Suprapubic skin (tissue), 4 donors: ENCODE measurements at places on chromosomes 1 and 21. TPM values are rescaled to one million over a fixed set of nuclear protein-coding genes. Genes with fewer than 3 reads are reported as not detected.

The TTC22 gene
- total RNA-seq = 59.7 TPM

The SH2D5 gene
- total RNA-seq = not detected

The SYF2 gene
- total RNA-seq = 50.1 TPM

The PROK1 gene
- not detected for total RNA-seq

The KCNN3 gene
- total RNA-seq = 0.40 TPM

The ZNF683 gene
- not detected for total RNA-seq

DNA sequence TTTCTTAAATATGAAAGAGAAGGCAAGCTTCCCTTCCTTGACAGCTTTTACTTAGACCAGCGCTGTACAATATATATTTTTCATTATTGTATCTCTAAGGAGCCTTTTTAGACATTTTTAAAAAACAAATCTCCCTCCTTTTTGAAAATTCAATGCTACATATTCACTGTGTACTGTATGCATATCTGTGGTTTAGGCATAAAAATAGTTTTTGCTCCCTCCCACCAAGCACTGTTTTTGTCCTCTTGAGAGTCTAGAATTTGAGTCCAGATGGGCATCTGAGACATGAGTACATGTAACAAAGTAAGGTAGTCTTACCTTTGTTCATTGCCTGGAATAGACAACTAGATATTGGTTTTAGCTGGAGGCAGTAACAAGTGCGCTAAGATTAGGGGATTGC is 488.5 kb upstream of the RUNX1 start:
- no peak for DNase-seq

DNA sequence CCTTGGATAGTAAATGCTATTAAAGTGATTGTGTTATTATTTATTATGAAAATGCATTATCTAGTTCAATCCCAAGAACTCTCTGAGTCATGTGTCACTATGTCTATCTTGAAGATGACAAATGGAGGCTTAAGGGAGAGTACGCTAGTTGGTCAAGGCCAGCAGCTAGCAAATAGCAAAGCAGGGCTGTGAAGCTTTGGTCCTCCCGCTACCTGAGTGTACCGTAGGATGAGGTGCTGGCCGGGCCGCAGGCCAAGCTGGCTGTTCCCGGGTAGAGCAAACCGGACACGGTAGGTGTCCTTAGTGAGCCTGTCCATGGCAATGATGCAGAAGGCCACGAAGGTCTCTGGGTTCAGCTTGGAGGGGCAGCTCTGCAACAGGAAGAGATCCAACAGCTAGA is 9.3 kb downstream of the CYB5RL start:
- no peak for DNase-seq

GRCh38 chr1:243542739-243543415 is 287.0 kb downstream of the SDCCAG8 start:
- no peak for DNase-seq

- no peak for DNase-seq
Observed at GRCh38 chr21:29306920-29307319, 8.2 kb downstream of the BACH1 start.

DNA sequence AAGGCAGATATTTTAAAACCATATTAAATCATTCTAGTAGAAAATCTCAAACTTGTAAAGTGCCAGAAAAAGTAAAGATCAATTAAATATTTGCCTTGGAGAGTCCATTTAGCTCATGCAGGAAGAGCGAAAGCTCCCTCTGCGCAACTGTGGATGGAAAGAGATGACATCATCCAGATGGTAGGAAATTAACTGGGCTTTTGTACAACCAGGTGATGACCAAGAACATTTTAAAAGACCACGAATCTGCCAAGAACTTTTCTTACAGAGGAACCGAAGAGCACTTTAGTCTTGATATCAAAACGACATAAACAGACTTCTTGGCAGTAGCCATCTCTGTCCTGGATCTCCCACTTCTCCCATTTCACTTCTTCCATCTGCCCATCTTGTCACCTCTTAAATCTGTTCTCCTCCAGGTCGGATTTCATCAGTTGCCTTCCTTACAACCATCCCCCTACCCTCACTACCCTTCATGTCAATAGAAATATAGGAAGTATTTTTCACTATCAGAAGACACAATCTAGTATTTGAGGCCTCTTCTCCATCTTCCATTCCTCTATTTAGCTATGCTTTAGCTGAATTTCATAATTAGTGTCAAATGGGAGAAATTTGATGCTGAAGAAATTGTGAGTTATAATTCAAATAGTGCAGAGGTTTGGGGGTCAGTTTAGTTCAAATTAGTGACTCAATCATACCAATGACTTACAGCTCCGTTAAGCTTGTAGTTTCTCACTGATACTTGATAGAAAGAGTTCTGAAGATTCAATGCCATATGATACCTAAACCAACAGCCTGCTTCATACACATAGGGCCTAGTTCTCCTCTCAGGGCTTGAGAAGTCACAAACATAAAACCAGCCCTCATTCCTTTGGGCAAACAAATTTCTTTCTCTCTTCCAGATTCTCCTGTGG is 22.0 kb upstream of the DNASE2B start:
- DNase-seq = no peak

GRCh38 chr1:230717251-230717650 is 3.3 kb upstream of the AGT start:
- no peak for DNase-seq

- no peak for DNase-seq
Observed at GRCh38 chr1:44220001-44220751, 6.9 kb downstream of the DMAP1 start.

GRCh38 chr21:45043541-45044020 is 30.8 kb upstream of the ADARB1 start:
- DNase-seq = no peak

GRCh38 chr1:234531151-234531635 is 52.2 kb upstream of the TARBP1 start:
- DNase-seq = peak; percentile 89

DNA sequence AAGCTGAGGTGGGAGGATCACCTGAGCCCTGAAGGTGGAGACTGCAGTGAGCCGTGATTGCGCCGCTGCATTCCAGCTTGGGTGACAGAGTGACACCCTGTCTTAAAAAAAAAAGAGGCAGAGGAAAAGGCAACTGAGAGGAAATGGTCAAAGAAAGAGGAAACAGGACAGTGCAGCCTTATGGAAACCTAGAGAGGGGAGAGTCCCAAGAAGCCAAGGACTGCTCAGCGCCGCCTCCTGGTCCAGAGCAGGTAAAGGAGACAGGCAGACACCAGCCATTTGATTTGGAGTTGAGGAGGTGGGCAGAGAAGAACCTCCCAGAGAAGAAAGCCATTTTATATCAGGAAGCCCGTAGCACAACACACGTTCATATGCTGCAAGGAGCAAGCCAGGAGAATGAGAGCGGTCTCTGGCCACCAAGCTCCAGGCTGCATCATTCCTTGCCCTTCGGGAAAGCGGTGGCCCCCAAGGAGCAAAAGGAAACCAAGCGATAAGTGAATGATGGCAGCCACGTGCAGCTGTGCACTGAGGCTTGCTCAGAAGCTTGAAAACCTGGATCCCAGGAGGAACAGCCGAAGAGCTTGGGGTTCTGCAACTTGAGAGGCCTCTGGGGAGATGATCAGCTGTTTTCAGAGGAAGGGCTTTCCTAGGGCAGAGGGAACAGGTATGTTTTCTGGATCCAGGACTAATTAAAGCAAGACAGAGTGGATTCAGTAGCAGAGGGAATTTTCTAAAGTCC is 33.7 kb downstream of the LRRC42 start:
- DNase-seq = no peak

DNA sequence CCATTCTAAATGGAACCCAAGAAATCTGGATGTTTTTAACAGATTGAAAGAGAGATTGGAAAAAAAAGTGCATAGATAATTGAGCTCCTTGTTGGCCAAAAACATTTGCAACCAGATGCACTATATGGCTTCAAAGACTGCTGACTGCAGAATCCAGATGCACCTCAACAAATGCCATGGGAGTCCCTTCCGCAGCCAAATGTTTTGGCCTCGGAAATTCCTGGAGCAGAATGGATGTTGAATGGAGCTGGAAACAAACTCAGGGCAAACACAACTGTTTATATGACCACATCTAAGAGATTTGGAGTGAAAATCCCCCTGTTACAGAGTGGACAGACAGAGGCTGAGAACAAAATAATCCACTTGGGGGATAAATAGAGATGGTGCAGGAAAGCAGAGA is 285.0 kb upstream of the NFIA start:
- no peak for DNase-seq

- no peak for DNase-seq
Observed at GRCh38 chr1:181493166-181493565, 9.8 kb downstream of the CACNA1E start.

- no peak for DNase-seq
Observed at GRCh38 chr1:58739856-58740466, 40.1 kb upstream of the MYSM1 start.

DNA sequence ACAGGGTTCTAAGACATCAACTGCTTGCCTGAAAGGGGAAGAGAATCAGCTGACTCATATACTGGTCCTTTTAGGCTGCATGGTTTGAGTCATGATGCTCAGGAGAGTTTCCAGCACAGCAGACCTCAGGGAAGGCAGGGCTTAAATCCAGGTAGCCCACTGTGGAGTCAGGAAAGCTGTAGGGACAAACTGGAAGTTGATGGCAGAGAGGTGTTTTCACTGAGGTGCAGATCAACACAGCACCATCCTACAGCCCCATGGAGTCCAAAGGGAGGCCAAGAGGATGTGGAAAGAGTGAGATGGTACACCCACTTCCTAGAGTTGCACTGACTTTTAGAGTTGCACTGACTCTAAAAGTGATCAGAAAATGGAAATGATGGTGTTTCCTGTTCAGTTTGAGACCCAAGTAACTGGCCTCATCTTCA is 252.4 kb upstream of the DUSP10 start:
- DNase-seq = no peak

GRCh38 chr1:4805987-4806386 is 151.6 kb downstream of the AJAP1 start:
- no peak for DNase-seq

DNA sequence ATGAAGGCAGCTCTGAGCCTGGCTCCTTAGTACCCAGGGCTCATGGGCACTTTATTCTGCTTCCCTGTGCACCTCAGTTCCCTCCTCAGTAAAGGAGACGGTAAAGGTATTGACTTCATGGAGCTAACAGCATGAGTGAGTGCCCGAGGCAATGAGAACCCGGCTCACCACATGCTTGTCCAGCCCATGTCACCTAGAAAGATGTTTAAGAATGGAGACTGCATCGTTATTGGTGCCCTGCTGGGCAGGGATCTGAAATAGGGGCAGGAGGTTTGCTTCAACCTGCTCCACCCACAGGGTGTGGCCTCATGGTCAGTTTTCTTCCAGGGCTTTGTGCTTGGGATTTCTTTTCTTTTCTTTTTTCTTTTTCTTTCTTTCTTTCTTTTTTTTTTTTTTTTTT is 7.0 kb upstream of the KCNE1 start:
- DNase-seq = no peak

- DNase-seq = no peak
Observed at GRCh38 chr1:164660412-164660772, 101.4 kb downstream of the PBX1 start.

GRCh38 chr1:81296601-81297000 is 504.1 kb upstream of the ADGRL2 start:
- no peak for DNase-seq

DNA sequence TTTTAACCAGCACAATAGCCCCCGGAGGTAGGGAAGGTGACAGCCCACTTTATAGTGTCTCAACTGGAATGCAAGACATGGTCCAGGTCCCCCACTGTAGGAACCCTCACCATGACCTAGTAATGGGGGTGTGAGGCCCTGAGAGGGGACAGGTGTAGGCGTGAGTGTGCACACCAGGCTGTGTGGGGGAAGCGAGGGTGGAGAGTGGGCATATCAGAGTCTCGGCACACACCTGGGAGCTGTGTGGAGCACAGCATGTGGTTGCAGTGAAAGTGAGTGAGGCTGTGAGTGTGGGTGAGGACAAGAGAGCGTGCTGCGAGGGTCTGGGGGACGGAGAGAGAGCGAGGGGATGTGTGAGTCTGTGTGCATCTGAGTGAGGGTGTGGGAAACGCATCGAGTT is 17.1 kb upstream of the RSPO1 start:
- no peak for DNase-seq

GRCh38 chr1:88961647-88962275 is 30.7 kb downstream of the KYAT3 start:
- no peak for DNase-seq

DNA sequence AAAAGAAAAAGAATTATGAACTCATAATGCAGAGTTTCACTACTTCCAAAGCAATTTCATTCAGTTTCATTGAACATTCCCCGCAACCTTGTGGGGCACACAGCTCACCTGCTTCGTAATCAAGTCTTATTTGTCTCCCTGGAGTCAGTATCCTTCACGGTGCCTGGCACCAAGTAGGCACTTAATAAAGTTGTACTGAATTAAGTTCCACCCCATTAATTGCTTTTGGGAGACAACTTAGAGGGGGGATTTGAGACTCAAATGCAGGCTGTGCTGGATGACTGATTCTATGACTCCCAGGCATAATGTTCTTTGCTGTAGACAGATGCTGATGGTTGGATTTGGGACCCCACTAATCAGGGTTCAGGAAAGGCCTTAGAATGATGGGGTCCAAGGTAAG is 6.5 kb upstream of the ID3 start:
- DNase-seq = no peak

DNA sequence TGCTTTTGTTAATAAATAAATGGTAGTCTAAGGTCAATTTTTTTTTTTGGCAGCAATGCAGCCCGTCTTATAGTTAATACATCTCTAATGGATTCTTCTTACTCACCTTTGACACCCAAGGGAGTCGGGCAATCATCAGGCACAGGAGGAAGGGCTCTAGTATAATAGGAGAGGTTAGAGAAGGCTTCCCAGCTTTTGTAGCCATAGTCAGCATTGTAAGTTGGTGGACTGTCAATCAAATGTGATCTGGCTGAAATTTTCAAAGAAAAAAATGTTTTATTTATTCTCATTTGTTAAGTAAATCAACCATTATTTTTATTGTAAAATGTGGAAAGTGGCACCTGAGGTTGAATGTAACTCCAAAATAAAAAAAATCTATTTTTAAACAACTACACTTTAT is 2.1 kb downstream of the PTGS2 start:
- DNase-seq = no peak

- no peak for DNase-seq
Observed at GRCh38 chr21:46474382-46474781, 15.7 kb downstream of the DIP2A start.

- no peak for DNase-seq
Observed at GRCh38 chr1:29136391-29136915, 12.8 kb upstream of the TMEM200B start.

GRCh38 chr21:26397545-26397944 is 175.5 kb downstream of the CYYR1 start:
- DNase-seq = no peak

DNA sequence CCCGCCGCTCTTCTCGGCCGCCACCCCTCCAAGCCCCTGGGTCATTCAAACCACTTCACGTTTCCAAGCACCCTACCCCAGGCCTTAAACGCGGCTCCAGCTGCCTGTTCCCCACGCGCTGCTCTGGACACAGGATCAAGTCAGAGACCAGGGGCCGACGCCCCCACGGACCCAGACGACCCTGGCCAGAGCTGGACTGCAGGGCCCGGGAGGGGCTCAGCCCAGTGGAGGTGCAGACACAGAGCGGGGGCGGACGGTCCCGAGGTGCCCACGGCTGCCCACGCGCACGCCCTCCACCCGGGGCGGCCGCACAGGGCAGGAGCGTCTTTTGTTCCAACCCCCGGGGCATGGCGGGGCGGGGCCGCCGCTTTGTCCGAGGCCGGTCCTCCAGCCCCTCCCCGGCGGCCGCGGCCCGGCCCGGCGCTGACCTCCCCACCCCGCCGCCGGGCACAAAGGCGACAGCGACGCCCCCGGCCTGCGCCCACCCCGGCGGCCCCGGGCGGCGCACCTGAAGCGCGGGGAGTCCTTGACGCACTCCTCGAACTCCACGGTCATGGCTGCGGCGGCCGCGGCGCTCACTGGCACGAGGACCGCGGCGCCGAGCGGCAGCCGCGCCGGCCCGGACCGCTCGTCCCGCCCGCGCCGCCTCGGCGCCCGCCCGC is 338 bp downstream of the ACAP3 start:
- no peak for DNase-seq
